Brain pericyte (primary cell): ENCODE measurements at places on chromosomes 1 and 21.

- no peak for DNase-seq
These were observed 1.0 kb upstream of the HP1BP3 start for GRCh38 chr1:20787840-20788795.

GRCh38 chr1:229340496-229340895 lies 2.4 kb downstream of the CCSAP start:
- DNase-seq: no peak

GRCh38 chr1:6040861-6041415 lies 4.8 kb upstream of the KCNAB2 start:
- no peak for DNase-seq

DNA sequence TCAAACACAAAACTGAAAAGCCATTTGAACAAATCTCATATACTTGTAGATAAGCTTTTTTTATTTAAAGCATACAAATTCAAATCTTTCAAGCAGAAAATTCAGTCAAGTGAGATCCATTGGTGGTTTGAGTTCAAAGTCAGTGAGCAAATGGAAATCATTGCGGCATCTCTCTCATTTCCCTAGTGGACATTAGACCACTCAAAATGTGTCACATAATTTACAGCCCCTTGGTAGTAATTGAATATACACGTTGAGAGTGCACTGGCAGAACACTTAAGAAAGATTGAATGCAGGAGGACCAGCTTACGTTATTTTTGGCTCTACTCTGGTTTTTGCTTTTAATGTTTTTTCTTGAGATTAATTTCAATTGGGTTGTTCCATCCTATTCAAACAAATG lies 633.7 kb downstream of the USP25 start:
- DNase-seq: no peak

- no peak for DNase-seq
These were observed 30.9 kb downstream of the GPR137B start for GRCh38 chr1:236173174-236173767.

DNA sequence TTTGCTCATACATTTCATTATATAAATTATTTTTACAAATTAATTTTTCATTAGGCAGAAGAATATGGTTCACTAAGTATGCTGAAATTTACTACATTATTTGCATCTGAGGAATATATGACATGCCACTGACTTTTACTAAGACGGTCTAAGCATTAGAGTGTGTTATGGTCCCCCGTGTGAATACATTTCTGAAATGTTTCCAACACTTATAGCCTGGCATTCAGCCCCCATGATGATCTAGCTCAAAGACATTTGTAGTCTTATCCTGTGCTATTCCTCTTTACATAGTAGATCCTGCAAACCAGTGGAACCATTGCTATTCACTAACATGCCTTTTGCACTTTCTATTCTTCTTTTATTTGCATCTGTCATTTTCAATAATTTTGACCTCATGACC lies 1878.0 kb downstream of the MRPL39 start:
- DNase-seq: no peak

- DNase-seq: no peak
These were observed 3.8 kb upstream of the KRTAP19-8 start for GRCh38 chr21:31042080-31042464.

- no peak for DNase-seq
These were observed 168.6 kb upstream of the CAMK1G start for GRCh38 chr1:209414803-209415329.

DNA sequence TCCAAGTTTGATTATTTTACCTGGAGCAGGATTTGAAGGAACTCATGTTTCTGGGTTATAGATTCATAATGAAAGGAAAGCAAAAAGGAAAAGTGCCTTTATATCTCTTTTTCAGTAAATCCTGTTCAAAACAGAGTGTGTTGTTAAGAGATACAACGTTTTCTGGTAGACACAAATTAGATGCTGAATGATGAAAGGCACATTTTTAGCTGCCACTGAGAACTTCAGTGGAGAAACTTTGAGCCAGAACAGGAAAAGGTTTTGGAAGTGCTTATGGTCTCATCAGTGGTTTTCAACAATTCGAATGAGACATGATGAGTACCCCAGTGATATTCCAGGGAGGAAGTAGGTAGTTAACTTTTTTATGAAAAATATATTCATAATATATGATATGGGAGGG lies 338.0 kb upstream of the C1orf87 start:
- DNase-seq: no peak

GRCh38 chr1:100852976-100853375 lies 41.7 kb downstream of the EXTL2 start:
- DNase-seq: no peak

GRCh38 chr1:214550857-214551435 lies 456 bp downstream of the PTPN14 start:
- DNase-seq: no peak

- no peak for DNase-seq
These were observed 87.3 kb downstream of the TBX15 start for GRCh38 chr1:118900643-118901440.

DNA sequence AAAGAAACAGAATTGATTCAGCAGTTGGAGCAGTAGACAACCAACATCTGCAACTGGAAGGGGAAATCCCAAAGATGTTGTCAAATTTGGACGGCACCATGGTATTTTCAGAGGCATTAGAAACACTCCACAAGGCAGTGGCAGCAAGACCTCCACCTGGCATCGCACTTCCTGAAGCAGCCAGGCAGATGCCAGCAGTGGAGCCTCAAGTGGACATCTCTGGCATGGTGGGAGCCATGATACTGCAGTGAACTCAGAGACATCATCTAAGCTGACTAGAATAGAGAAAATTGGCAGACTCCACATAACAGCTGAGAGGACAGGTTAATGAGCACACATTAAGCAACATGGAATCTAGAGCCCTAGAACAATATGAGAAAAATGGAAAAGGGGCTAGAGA lies 33.9 kb upstream of the RGS8 start:
- no peak for DNase-seq

DNA sequence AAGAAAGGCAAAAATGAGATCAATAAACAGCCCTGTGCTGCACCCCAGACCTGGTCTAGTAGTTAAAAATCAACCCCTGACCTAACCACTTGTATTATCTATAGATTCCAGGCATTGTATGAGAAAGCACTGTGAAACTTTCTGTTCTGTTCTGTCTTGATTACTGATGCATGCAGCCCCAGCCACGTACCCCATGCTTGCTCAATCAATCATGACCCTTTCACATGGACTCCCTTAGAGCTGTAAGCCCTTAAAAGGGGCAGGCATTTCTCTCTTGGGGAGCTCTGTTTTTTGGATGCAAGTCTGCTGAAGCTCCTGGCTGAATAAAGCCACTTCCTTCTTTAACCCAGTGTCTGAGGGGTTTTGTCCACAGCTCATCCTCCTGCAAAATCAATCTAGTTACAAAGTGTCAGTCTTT lies 24.2 kb upstream of the CD34 start:
- no peak for DNase-seq

DNA sequence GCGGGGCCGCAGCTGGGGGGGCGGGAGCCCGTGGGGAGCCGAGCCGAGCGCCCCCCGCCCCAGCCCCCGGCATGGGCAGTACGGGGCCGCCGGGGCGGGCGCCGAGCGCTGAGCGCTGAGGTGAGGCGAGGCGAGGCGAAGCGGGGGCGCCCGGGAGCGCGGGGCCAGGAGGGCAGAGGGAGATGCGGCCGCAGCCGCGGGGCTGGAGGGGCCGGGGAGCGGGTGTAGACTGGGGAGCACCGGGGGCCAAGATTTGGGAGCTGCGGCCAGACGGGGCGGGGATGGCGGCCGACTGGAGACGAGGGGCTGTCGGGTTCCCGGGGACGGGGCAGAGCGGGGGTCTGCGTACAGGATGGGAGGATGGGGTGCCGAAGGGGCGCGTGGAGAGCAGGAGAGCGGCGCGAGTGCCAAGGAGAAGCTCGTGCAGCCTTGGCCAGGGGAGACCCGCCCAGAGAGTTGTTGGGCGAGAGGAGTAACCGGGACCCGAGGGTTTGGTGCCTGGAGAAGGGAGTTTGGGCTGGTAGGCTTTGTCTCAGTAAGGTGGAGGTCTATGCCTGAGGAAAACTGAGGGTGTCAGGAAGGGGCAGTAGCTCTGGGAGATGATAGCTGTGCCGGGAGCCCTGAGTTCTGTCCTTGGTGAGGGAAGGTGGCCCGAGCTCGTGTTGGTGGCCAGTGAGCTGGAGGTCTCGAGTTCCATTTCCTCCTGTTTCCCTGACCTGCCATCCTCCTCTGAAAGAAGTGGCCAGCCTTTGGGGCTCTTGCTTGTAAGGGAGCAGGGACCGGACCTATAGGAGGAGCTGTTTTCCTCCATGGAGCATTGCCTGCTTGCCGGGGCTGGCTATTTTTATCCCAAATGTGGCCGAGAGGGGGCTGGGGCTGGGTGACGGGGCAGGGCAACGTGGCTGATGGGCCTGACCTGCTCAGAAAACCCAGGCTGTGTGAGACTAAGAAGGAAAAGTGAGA lies 539 bp downstream of the ATP8B2 start:
- no peak for DNase-seq

GRCh38 chr21:43193651-43194302 lies 25.0 kb downstream of the CRYAA start:
- DNase-seq: no peak

DNA sequence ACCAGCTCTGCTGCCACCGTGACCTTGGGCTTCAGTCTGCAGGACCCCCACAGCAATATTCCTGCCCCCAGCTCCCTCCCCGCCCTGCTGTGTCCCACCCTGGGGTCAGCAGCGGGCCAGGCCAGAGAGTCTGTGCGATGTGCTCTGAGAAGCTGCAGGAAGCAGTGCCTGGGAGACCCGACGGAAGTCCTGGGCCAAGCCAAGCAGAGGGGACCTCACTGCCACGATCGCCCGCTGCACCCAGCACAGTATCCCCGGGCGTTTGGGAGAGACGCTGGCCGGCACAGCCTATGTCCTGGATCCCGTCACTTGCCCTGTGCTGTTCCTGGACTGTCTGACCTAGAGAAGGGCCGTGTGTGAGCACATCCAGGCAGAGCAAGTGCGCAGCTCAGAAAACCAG lies 106.6 kb upstream of the TTC34 start:
- no peak for DNase-seq

- DNase-seq: no peak
These were observed 495 bp downstream of the PI4KB start for GRCh38 chr1:151326619-151327222.

- no peak for DNase-seq
These were observed 42.1 kb upstream of the PLA2G2C start for GRCh38 chr1:20228314-20228825.

DNA sequence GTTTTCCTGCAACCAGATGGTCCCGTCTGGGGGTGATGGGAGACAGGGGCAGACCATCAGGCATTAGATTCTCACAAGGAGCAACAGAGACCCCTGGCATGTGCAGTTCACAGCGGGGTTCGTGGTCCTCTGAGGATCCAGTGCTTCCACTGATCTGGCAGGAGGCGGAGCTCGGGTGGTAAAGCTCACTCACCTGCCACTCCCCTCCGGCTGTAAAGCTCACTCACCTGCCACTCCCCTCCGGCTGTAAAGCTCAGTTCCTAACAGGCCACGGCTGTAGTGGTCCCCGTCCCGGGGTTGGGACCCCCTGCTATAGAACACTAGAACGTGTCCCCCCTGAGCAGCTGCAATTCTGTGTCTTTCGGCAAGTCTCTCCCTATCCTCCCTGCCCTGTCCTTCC lies 4.6 kb downstream of the KRTAP10-12 start:
- DNase-seq: no peak

- DNase-seq: no peak
These were observed 142.5 kb upstream of the MAGI3 start for GRCh38 chr1:113247782-113248181.

GRCh38 chr1:98112626-98113025 lies 191.8 kb upstream of the DPYD start:
- DNase-seq: no peak

DNA sequence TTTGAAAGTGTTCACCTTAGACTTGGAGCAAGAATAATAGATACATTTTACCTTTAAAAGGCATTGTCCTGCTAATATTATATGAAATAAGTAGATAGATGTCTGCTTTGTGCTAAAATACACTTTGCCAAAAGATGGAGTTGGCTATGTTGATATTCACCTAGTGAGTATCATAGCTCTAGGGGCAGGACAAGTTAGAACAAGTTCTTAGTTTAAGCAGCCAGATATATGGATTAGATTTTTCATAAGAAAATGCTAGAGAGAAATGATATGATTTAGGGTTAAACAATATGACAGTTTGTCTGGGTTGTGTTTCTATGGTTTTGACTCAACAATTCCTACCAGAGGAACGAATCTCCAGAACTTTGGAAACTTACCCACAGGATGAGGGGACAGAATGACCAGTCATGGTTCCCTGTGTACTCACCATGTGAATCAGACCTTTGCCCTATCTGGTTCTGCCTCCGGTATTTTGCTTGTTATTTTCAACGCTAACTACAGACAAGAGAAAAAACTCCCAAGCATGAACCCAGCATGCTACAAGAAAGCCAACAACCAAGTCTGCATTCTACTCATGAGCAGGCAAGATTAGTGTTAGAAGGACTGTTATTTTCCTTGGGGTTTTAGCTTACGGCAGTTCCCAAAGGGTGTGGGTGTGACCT lies 1.7 kb downstream of the F5 start:
- DNase-seq: no peak

DNA sequence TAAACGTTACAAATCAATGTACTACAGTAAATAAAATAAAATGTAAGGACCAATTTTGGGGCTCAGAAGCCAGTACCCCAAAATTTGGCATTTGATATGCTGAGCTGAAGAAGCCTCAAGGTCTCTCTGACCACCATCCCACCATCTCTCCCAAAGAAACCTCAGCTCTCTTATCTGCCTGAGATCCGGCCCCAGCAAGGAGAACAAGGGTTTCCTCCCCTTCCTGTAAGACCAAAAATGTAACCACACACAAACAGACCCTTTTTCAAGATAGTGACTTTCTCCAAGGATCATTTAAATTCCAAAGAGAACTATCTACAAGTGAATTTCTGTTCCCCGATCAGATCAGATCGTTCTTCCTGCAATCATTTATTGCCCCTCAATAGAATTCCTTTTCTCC lies 68.1 kb upstream of the SLC45A1 start:
- DNase-seq: no peak

DNA sequence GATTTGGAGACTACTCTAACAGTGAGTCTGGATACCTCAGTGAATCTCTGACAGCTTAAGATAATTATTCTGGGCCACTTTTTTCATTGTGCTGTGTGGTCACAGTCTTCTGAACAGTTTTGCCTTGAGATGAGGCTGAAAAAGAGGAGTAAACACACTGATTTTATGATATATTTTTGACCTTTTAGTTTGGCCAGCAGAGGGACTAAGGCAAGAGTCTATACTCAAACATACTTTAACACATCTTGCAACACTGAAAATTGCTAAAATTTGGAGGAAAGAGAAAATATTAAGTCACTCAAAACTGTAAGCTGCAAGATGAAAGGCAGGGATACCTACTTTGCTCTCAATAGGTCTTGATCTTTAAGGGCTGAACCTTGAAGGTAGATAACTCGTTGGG lies 182.7 kb downstream of the KCNT2 start:
- no peak for DNase-seq

DNA sequence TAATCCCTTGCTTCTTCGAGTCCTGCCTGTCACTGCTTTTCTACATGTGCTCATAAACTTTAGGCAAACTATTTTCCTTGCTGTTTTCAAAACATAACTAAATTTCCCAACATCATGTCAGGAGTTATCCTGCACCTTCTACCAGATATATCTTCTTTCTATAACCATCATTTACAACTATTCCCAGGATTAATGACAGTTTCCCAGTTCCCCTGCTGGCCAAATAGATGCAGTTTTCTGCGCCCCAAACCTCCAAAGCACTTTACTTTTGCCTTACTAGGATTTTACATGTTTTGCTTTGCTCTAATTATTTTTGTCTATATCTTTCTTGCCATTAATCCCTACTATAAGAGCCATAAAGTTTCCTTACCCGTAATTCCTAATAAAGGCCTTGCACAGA lies 122.5 kb downstream of the GLUL start:
- DNase-seq: no peak
